ENCODE measurements at places on chromosomes 6 and 20.
A peak's percentile ranks its signal among the peaks of the same experiment; 100 is the strongest.

GRCh38 chr20:39036011-39036410 lies 73.9 kb downstream of the DHX35 start:
- peak; percentile 63 for DNase-seq

DNA sequence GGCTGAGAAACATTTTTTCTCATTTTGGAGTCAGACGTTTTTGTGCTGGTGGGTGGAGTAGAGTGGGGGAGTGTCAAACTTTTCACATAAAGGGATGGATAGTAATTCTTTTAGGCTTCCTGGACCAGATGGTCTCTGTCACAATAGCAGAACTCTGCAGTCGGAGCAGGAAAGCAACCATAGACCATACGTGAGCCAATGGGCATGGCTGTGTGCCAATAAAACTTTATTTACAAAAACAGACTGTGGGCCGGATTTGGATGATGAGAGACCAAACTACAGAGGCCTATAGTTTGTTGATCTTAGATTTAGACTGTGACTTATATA lies 70.8 kb upstream of the SLC22A23 start:
- DNase-seq, result no peak

DNA sequence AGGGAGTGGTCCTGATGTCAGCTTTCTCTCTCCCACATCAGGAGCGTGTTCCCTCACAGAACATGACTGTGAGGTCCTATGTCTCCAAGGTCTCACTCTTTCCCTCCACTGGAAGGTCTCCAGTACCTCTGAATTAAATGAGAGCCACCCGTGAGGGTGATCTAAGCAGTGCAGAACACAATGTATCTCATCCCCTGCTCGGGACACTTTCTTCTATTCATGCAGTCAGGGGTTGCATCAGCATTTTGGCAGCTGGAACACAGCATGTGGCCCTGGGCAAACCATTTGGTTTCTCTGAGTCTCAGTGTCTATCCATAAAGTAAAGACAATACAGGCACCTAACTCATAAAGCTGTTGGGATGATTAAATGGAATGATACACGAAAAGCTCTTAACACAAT lies 34.2 kb downstream of the MAFB start:
- DNase-seq, result no peak

GRCh38 chr6:38477680-38478260 lies 162.0 kb downstream of the BTBD9 start:
- no peak for DNase-seq

GRCh38 chr20:10674684-10675449 lies 1.1 kb upstream of the JAG1 start:
- no peak for DNase-seq

DNA sequence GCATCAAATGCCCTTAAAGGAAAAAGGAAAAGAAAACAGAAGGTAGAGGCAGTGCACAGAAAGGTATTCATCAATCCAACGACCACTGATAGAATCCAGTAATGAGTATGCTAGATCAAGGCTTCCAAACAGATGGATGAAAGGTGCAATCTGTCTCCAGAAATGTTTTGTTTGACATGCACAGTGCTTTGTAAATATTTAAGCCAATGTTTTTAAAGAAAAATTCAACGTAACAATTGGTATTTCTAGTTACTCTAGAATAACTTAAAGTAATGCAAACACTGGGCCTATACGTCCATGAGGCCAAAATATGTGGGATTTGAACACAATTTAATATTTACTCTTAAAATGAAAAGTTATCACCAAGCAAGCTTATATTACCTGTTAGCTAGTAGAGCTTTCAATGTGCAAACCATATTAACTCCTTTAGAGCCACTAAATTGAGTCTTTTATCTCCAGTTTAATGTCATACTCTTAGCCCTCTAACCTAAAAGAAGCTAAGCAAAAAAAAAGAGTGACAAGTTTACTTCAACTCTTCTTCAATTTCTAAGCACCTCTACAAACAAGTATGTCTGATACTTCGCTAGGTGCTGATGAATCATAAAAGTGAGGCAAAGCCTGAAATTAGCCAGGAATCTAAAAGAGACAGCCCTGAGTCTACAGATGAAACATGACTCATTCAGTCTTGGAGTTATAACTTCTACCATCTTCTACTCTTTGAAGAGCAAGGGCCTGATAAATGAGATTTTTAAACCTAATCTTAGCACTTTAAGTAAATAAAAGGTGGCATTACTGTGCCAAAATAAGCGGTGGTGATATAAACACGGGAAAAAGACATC lies 169.8 kb downstream of the PTPRK start:
- DNase-seq, result peak; percentile 75

DNA sequence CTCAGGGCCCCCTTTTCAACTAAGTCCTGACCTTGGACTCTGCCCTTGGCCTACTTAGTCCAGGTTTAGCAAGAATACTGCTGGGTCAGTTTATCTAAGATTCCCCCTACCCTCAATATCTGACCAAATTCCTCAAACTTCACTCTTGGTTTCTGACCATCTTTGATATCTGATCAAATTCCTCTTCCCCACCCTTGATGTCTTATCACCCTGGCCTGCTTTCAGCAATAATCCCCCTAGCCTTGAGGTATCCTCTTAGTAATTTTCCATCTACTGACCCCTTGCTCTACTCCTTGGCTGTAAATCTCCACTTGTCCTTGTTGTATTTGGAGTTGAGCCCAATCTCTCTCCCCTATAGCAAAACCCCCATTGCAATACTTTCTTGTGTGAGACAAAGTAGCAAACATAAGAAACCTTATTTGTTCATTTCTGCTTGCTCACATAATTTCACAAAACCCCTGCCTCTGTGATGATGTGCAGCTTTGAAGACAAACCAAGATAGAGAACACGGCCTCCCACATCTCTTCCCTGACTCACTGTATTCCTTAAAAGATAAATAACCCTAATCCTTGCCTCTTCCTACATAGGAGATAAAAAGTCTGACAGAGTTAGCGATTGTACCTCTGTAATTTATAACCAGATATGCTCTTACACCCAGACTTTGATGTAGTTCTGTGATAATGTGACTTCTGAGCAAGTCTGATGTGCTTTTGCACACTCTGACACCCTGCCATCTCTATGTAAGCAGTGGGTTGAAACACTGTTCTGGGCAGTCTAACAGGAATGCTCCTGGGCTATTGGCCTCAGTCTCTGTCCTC lies 13.8 kb upstream of the IYD start:
- DNase-seq, result peak; percentile 60

- DNase-seq, result no peak
Observed at GRCh38 chr6:148479497-148479896, 136.9 kb downstream of the SASH1 start.

- DNase-seq, result no peak
Observed at GRCh38 chr6:40274058-40274457, 313.1 kb downstream of the LRFN2 start.

Data from astrocyte (in vitro differentiated cells and primary cell).